ENCODE measurements at places on chromosomes 6 and 20.

DNA sequence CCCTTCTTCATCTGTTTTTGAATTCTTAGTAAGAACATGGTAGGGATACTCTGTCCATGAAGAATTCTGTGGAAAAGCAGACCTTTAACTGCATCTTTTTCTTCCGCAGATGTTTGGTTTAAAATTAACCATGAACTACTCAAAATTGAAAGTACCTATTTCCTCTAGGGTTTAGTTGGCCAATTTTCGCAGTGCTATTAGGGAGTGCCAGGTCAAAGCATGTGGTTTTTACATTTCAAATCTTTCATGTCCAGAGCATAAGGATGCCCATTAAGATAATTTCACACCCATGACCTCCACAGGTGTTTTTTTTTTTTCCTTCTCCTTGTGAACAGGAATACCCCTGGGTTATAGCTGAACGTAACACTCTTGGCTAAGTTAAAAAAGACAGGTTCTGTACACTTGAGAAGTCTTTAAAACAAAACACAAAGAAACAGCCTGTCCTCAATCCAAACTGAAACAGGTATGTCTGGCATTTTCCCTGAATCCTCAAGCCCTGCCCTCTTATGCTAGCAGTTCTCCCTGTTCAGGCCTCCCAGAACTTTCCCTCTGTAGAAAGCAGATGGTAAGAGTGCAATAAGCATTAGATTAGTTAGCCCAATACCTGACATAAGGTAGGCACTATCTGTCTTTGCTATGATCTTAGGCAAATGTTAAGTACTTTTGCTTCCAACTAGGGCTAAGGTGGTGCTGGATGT lies 67.1 kb downstream of the ELOVL5 start:
- DNase-seq: no peak

DNA sequence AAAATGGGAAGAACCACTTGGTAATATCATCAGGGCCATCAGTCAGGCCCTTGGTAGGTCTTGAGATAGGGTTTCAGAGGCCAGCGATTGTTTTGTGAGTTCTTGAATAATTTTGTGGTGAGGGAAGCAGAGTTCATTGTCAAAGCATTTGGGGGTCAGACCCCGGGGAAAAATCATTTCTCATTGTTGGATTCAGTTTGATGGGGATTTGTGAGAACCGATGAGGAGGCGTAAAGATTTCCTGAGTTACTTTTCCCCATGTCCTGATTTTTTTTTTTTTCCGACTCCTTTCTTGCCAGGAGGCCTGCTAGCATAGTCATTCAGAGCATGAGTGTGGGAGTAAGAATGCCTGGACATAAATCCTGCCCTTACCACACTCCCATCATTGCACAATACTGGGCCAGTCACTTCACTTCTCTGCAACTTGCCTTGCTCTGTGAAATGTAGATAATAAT lies 60.3 kb downstream of the TSHZ2 start:
- DNase-seq: no peak

GRCh38 chr6:3326981-3327380 lies 68.2 kb downstream of the PSMG4 start:
- DNase-seq: no peak

DNA sequence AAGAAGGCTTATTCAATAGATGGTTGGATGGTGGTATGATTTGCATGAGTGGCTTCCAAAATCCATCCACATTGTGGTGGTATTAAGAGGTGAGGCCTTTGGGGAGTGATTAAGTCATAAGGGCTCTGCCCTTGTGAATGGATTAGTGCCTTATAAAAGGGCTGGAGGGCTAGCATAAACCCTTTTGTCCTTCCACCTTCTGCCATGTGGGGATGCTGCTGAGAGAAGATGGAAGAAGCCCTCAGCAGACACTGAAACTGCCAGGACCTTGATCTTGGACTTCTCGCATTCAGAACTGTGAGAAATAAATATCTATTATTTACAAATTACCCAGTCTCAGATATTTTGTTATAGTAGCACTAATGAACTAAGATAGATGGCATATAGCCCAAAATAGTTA lies 27.8 kb upstream of the SRPK1 start:
- DNase-seq: no peak

DNA sequence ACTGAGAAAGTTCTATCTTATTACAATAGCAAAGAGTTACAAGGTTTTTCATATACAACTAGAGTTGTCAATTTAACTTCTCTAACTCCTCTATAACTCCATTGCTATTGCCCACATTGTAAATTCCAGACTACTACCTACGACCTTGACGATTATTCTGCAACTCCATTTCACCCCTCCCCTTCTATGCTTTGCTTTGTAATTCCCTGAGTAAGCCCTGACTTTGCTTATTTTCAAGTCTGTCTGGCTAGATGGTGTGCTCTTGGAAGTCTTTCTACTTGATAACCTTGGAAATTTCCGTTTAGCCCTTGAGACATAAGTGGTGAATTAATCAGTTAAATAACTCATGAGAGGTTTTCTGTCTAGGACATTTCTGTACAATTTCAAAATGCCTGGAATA lies 161.4 kb downstream of the C6orf58 start:
- DNase-seq: no peak
